ENCODE measurements at places on chromosomes 2 and 18.

GRCh38 chr2:10338270-10339188 lies 35.8 kb downstream of the HPCAL1 start:
- DNase-seq, result no peak

DNA sequence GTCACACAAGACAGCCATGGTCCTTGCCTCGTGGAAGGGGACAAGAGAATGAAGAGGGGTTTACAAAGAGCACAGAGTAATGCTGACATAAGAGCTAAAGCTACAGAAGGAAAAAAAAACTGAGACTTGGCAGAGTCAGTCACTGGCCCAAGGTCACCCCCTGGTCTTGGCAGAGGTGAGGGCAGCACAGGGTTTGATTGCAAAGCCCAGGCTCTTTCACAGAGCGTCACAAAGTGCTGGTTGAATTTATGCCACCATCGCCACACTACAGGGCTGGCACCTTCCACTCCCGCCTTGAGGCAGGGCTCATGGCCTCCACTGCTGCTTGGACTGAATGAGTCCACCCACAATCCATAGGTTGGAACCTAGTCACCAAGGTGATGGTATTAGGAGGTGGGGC lies 190.2 kb downstream of the INHBB start:
- no peak for DNase-seq

- DNase-seq, result no peak
Observed at GRCh38 chr2:219362072-219362471, 25.6 kb downstream of the DNPEP start.

DNA sequence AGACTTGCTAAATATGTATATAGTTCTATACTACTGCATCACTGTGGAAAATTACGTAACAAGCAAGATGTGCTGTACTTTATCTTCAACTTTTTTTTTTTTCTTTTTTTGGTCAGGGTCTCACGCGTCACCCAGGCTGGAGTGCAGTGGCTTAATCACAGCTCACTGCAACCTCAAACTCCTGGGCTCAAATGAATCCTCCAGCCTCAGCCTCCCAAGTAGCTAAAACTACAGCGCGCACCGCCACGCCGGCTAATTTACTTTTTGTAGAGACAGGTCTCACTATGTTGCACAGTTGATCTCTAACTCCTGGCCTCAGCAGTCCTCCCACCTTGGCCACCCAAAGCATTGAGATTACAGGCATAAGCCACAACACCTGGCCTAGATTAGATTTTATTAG lies 68.0 kb downstream of the COX7A2L start:
- no peak for DNase-seq

- DNase-seq, result no peak
Observed at GRCh38 chr2:197137231-197137630, 173.3 kb downstream of the ANKRD44 start.

GRCh38 chr2:75790814-75791467 lies 80.2 kb upstream of the GCFC2 start:
- DNase-seq, result no peak

DNA sequence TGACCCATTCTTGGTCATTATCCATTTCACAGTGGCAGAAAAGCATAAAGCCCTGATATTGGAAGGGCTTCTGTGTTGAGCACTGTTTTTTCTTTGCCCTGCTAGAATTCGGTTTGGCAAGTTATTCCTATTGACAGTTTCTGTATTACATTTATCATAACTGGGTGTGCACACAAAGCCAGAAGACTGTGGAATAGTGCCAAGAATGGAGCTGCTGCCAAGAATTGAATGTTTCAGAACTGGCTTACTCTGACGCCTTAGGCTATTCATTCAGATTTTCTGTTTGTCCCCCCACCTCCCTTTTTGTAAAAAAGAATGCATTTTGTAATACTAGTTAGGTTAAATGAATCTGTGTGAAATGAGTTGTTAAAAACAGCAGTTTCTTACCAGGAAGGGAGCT lies 12.7 kb downstream of the KDM3A start:
- no peak for DNase-seq

DNA sequence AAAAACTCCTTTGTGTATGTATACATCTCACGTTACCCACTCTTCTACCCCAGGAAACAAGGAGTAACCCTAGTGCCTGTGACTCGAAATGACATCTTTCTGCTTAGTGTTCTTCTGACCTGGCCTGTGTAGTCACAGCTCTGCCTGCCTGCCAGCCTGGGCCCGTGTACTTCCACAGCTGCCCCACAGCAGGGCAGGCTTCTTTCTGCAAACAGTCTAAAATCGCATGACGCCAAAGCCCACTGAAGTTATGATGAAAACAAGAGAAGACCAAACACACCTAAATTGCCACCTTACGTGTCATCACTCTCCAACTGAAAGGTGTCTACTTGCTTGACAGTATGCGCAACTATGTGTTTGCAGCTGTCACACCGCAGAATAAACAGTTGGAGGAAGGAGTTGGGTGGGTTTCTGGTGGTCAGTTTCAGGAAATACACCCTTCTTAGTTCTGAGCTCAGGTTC lies 1.5 kb downstream of the GAREM1 start:
- DNase-seq, result no peak

DNA sequence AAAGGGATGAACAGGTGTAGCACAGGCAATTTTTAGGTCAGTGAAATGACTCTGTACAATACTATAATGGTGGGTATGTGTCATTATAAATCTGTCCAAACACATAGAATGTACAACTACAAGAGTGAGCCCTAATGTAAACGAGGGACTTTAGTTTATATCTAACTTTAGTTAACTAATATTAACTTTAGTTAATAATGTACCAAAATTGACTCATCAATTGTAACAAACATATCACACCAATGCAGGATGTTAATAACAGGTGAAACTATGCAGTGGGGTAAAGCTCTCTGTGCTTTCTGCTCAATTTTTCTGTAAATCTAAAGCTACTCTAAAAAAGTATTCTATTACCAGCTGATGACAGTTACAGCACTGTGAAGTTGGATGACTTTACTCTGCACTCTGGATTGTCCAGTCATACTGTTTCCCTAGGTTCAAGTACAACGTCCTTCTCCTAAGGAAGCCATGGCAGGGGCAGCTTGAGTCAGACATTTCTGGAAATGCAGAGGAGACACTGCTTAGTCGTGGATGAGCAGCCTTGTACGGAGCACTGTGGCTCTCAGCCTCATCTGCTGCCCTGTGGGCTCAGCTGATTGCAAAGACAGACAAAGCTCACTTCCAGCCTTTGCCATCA lies 26.1 kb downstream of the TGFA start:
- DNase-seq, result no peak

- DNase-seq, result no peak
Observed at GRCh38 chr2:238167761-238168160, 9.0 kb downstream of the ERFE start.

- DNase-seq, result no peak
Observed at GRCh38 chr18:8757396-8757997, 52.1 kb downstream of the MTCL1 start.

DNA sequence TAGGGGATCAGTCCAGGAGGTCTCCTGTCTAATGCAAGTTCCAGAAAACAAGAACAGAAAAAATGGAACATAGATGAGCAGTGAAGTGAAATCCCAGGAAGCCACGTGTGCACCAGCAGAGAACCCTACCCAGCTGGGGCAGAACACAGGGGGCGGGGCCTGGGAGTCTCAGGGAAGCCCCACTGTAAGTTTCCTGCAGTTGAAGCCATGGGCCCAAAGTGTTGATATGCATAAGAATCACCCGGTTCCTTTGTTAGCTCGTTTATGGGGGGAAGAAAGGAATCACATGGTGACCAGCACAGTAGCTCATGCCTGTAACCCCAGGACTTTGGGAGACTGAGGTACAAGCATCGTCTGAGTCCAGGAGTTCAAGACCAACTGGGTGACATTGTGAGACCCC lies 131.3 kb downstream of the INO80D start:
- DNase-seq, result no peak

DNA sequence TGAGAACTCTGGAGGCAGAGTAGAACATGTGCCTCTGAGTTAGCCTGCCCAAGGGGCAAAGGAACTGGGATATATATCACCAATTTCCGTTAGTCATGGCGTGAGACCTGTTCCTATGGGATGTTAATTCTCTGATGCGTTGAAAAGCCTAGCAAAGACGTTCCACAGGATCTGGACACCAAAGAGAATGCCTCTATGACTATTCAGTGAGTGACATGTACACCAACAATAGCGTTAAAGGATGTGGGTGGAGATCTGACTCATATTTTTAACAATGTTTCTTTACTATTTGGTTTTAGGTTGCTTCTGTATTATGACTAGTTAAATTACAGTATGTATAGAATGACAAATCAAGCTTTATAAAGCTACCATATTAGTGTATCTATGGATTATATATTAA lies 320.9 kb upstream of the MC4R start:
- no peak for DNase-seq

GRCh38 chr2:132477436-132477835 lies 60.8 kb downstream of the GPR39 start:
- DNase-seq, result no peak

GRCh38 chr18:56568986-56569385 lies 69.4 kb downstream of the TXNL1 start:
- no peak for DNase-seq

- DNase-seq, result no peak
Observed at GRCh38 chr18:9366126-9366714, 31.6 kb downstream of the TWSG1 start.

DNA sequence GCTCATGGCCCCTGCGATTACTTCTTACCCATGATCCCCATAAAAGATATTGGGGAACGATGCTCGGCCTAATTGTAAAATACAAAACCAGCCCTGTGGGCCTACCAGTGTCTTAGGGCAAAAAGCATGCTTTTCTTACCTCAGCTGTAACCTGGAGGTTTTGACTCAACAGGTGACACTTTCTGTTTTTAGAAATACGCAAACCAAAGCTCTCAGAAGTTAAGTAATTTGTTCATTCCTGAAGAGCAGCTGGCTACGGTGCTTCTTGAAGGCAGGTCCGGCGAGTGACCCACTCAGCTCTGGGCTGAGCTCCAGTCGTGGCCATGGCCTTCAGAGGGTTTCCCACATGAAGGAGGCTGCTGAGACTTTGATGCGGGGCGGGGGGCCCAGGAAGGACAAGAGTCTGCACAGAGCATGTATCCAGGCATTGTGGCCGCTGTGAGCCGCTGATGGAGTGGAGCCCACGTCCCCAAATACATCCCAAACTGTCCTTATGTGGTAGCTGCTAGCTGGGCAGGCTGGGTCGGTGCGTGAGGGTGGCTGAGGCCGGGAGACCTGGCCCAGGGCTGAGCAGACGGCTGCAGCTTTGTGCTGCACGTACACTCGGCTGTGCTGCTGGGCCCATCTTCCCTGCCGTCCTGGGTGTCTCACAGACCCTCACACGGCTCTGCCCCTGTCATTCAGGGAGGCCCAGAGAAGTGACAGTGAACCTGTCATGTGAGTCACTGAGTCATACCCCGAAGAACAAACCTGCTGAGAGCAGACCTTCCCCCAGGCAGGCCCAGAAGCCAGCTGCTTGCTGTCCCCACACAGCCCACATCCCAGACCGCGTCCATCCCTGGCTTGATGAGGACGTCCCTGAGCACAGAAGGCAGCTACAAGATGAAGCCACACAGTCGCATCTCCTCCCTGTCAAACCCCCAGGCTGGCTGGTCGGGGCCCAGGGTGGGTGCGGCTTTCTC lies 34.1 kb downstream of the ITGB1BP1 start:
- DNase-seq, result no peak

DNA sequence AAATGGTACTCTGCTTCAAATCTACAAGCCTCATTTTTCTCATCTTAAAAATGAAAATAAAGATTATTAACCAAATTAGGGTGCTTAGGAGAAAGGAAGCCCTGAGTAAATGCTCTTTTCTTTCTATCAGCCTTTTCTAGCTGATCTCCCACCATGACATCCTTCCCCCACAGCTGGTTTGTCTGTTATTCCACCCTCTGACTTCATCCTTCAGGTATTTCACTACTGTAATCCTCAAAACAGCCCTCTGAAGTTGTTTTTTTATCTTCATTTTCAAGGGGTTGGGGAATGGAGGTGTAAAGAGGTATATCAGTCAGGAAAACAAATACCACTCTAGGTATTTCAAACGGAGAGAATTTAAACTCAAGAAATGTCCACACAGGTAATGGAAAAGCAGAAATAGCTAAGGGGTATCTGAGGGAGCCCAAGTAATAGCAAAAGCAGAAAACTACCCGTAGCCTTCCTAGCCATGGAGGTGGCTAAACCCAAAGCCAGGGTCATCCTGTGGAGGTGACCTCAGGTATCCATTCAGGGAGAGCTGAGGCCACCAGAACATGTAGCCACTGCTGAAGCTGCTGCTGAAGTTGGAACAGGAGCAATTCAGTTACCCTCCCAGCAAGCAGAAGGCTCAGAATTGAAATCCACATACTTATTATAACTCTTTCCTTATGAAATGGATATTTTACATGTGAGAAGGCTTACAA lies 990.9 kb upstream of the ACVR2A start:
- DNase-seq, result no peak

DNA sequence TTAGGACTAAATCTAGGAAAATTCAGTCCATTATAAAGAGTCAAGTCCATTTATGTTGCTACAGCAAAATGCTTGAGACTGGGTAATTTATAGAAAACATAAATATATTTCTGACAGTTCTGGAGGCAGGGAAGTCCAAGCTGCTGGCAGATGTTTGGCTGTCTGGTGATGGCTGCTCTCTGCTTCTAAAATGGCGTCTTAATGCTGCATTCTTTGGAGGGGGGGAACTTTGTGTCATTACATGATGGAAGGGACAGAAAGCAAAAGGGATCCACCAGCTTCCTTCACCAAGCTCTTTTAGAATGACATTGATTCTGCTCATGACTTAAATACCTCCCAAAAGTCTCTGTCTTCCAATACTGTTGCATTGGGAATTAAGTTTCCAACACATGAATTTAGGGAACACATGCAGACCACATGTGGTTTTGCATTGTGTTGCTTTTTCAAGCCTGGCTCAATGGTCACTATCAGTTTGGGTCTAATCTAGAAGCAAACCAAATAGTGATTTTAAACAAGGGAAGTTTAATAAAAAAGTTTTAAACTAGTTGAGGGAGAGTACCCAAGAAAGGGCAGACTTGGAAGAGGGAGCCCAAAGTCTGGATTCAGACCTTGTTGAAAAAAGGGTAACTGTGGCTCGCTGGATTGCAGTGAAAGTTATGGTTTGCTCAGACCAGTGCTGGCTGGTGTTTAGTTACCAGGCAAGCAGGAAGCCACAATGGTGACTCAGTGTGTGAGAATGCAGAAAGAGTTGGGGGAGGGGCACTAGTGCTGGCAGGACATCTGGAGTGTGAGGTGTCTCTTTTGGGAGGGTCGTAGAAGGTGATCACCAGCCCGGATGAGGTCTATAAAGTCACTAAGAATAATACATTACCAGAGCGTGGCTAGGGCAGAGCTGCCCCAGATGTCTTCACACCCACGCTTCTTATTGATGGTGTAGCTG lies 30.8 kb downstream of the C18orf54 start:
- DNase-seq, result no peak

GRCh38 chr18:75422341-75422910 lies 5.1 kb downstream of the SMIM21 start:
- DNase-seq, result no peak

- peak; percentile 20 for DNase-seq
Observed at GRCh38 chr2:235951982-235952381, 216.2 kb downstream of the GBX2 start.

- no peak for DNase-seq
Observed at GRCh38 chr18:70931942-70932814, 643.3 kb downstream of the SOCS6 start.

DNA sequence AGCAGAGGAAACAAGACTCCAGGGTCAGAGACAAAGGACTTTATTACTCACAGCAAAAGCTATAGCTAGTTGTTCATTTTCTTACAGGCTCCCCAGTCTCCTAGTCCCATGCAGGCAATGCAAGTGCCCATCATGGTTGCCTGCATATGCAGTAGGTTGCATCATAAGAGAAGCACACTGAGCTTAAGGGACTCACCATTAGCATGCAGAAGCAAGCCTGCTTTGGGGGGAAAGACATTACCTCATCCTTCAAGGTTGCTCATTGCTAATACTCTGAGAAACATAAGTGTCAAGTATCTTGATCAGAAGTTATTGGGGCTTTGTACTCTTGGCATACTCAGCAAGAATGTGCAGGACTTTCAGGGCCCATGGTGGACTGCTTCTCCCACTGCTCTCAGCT lies 114.6 kb upstream of the CCDC68 start:
- no peak for DNase-seq

All from CD8-positive, alpha-beta memory T cell (primary cell).